ENCODE measurements at places on chromosomes 2 and 18.

- no peak for DNase-seq
Observed at GRCh38 chr2:213079756-213080155, 71.7 kb downstream of the IKZF2 start.

DNA sequence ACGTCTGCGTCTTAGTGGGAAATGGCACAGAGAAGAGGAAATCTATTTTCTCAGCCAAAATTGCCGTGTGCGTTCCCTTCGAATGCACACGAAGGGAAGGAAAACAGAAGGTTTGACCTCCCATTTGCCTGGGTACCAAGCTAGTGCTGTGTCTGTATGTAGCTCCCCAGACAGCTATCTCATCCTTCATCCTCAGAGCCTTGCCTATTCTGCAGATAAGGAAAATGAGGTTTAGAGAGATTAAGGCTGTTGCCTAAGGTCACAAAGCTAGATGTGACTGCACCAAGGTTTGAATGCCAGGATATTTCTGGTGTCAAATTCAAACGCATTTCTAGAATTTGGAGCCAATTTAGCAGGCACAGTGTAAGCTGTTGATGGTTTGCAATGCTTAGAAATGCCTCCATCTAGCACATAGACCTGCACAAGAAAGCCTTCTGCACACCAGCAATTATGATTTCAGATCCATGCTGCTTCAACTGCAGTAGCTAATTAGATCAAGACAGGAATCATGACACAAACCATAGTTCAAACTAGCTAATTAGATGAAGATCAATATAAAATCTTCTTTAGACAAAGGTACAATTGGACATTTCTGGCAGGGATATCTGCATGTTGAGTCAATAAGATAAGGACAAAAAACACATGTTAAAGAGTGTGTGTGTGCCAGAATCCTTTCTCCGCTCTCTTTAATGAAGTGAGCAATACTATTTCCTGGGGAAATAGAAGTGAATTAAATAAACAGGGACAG lies 115.1 kb downstream of the CMPK2 start:
- no peak for DNase-seq

DNA sequence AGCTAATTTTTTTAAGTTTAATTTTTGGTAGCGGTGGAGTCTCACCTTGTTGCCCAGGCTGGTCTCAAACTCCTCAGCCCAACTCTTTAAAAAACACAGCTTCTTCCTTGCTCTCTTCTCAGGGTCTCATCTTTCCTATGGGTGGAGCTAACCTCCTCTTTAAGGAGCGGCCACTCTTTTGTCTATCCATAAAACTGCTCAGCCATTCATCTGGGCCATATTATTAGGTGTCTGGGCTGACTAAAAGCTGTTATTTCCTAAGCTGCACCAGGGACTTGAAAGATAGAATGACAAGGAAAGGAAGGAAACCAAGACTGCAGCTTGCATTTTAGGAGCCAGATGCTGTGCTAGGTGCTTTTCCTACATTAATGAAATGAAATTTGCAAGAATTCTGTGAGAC lies 35.8 kb upstream of the THOC1 start:
- DNase-seq, result no peak

GRCh38 chr18:66150650-66151049 lies 399.8 kb downstream of the CDH7 start:
- DNase-seq, result no peak

- DNase-seq, result no peak
Observed at GRCh38 chr2:178008636-178009289, 63.8 kb downstream of the PDE11A start.

DNA sequence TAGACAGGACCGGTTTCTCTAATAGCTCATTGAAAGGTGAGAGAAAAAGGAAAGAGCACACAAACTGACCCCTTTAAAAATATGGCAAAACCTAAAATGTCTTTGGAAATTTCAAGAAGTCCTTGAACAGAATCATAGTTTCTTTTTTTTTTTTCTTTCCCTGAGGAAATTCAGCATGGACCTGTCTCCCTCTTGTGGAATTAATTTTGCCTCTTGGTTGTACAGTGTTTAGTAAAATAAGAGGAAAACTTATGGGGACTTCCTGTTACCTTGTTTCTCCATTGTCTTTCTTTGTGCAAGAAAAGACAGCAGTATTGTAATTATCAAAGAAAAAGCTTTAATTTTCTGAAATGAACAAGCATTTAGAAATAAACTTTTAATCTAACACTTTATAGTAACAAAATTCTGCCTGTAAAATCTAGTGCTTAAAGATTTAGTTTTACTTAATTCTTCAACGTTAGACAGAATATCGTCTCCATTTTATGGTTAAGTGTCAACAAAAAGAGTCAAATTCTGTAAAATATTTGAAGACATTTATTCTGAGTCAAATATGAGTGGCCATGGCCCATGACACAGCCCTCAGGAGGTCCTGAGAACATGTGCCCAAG lies 176.3 kb upstream of the NABP1 start:
- no peak for DNase-seq

DNA sequence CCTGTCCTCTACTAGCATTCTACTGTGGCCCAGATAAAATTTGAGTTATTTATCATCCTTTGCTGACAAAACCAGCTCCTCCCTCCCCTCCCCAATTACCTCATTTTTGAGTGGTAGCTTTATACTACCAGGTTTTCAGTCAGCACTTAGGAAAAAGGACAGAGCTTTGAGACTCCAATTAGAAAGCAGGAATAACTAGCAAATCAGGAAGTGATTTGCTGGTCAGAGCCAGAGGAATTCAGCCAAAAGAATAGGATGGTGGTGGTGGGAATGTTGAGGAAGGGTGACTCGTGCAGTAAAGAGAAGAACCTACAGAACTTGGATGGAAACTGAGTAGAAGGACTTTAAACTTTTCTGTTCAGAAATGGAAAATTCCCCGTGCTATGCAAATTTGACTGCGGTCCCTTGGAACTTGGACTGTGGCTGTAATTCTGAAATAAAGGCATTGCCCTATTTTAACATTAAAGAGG lies 3.7 kb downstream of the MYL12B start:
- DNase-seq, result no peak

- no peak for DNase-seq
Observed at GRCh38 chr2:194802589-194802988, 854.4 kb upstream of the SLC39A10 start.

DNA sequence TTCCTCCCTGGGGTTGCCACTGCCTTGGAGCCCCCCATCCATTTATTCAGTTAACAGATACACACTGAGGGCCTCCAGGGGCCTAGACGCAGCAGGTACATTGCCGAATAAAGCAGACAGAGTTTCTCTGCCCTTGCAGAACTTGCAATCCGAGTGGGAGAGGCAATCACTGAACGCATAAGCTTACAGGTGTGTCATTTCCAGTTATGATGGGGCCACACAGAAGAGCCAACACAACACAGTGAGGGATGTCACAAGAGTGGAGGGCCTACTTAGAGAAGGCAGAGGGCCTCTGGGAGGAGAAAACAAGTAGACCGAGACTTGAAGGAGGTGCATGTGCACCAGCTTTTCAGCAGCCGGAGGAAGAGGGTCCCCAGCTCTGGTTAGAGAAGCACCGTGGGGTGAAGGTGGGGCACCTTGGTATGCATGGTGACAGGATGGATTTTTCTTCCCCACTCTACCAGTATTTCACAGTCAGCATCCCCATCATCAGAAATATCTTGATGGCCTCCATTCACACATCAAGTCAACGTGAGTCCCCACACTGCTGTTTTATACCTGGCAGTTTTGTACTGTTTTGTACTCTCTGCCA lies 150.9 kb downstream of the SMAD7 start:
- DNase-seq, result no peak

GRCh38 chr2:162885281-162886070 lies 46.9 kb upstream of the KCNH7 start:
- DNase-seq, result no peak

GRCh38 chr2:230666885-230667712 lies 45.5 kb upstream of the CAB39 start:
- DNase-seq, result no peak

GRCh38 chr2:25304321-25304720 lies 37.4 kb downstream of the DNMT3A start:
- DNase-seq, result no peak

DNA sequence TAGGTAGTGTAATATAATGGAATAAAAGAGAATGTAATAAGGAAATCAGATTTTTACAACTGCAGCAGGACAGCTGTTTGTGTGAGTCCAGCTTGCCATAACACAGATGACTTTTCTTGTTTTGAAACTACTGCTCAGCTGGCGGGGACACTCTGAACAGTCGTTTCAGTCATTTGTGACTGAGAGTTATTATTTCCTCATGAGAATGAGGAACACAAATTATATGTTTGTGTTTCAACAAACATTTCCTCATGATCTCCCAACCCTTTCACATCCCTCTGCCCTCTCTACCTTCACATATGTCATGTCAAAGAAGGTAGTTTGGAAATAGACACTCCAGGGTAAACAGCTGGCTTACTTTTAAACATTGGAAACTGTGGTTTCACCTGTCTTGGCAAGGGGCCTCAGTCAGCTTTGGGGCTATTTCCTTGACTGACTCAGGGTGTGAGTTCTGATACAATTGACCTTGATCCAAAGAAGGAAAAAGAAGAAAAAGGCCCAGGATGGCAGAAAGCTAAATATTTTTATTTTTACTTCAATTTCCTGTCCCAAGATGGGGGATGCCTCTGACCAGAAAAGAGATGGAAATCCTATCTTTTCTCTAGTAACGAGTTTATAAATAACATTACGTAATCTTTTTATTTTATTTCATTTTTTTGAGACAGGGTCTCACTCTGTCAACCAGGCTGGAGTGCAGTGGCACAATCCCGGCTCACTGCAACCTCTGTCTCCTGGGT lies 593 bp downstream of the SP140L start:
- DNase-seq, result no peak

GRCh38 chr2:85959185-85959584 lies 70.4 kb upstream of the ST3GAL5 start:
- DNase-seq, result no peak

- no peak for DNase-seq
Observed at GRCh38 chr2:14492920-14493503, 139.5 kb upstream of the LRATD1 start.

DNA sequence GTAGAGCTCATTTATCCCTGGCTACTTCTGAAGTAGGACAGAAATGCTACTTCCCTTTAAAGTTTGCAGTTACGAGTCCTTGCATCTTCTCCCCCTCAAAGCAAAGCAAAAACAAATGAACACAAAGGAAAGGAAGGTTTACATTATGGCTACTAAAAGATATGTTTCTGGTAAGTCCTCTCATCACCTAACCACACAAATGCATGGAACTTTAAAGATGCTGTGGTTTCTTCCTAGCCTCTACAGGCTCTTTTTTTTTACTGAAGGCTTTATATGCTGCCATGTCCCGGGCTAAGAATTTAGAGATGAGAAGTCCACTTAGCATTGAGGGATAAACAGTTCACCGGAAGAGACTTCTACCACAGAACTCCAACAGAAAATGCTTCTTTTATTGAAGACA lies 291.2 kb downstream of the SS18 start:
- no peak for DNase-seq

GRCh38 chr18:50727721-50728471 lies 91.9 kb downstream of the MRO start:
- no peak for DNase-seq

- no peak for DNase-seq
Observed at GRCh38 chr2:42913280-42913878, 121.0 kb upstream of the HAAO start.

- no peak for DNase-seq
Observed at GRCh38 chr2:47079515-47080412, 75.3 kb downstream of the STPG4 start.

- DNase-seq, result no peak
Observed at GRCh38 chr2:11009891-11010290, 98.2 kb downstream of the KCNF1 start.

DNA sequence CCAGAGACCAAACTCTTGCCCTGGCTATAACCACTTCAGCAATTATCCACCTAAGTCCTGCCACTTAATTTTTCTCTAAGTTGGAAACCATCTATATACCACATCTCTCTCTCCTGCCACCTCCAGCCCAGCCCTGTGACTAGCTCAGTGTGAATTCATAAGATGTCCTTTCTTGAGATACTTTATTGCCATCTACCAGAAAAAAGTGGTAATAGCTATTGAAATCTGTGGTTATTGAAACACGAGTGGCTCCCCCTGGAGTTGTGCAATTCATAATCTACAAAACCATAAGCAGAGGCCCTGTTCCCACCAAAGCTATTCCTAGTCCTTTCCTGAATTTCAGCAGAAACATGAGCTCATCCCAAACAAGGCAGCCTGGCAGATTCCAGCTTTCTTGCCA lies 324.0 kb downstream of the TXNL1 start:
- no peak for DNase-seq

- DNase-seq, result no peak
Observed at GRCh38 chr18:72056171-72056570, 488.0 kb downstream of the CBLN2 start.

GRCh38 chr2:70344195-70344594 lies 42.3 kb upstream of the FAM136A start:
- no peak for DNase-seq

DNA sequence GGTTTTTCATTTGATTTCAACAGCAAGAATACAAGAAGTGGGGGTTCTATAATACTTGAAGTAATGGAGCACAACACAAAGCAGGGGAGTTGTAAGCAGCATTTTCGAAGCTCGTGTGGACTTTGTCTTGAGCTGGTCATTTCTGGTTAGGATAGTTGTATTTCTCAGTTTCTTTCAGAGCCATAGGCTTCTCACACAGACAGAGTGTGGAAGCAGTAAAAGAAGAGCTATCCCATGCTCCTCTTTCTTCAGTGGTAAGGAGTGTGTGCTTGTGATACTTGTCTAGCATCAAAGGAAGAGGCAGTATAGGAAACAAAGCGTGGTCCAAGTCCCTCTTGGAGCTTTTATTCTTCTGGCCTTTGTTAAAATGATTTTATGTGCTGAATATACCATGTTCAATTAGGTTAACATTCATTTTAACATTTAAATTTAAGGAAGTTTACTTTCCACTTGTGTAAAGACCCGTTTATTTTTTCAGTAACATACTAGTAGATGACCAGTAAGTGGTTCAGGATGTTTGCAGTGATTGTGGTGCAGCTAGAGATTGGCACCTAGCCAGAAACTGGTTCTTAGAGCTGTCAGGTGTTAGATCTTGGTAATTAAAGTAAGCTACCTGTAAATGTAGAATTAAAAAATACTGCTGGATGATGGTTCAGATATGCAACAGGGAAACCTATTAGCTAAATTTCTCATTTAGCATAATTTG lies 14.6 kb downstream of the CCNYL1 start:
- no peak for DNase-seq

- DNase-seq, result no peak
Observed at GRCh38 chr18:54229421-54230059, 5.1 kb upstream of the MBD2 start.

- DNase-seq, result no peak
Observed at GRCh38 chr18:22230471-22230945, 61.1 kb downstream of the GATA6 start.

- DNase-seq, result no peak
Observed at GRCh38 chr18:69674966-69675365, 272.7 kb downstream of the CD226 start.

- DNase-seq, result no peak
Observed at GRCh38 chr2:102072741-102073140, 69.8 kb upstream of the IL1R1 start.

Measured in NK-92 treated with Interleukin-12 subunit alpha and Interleukin-12 subunit beta, amount 100 ng/mL, for 24 hours (cell line).